Left hindlimb (tissue), 1 donor: ENCODE measurements at places on chromosomes 7 and 10.

DNA sequence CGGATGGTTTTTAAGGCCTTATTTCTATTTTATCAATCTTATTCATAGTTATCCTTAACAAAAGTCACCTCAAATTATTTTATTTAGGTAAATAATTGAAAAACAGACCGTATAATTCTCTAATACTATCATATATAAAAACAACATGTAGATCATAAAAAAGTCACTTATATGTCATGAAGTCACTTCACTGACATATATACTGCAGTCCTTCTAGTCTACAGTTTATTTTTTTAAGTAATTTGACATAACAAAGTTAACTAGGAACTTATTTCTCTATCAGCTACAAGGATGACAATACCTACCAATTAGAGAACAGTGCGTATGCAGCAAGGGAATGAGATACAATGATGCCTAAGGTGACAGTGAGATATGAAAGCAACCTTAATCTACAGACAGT lies 26.2 kb downstream of the JMJD1C start:
- DNase-seq, result no peak

DNA sequence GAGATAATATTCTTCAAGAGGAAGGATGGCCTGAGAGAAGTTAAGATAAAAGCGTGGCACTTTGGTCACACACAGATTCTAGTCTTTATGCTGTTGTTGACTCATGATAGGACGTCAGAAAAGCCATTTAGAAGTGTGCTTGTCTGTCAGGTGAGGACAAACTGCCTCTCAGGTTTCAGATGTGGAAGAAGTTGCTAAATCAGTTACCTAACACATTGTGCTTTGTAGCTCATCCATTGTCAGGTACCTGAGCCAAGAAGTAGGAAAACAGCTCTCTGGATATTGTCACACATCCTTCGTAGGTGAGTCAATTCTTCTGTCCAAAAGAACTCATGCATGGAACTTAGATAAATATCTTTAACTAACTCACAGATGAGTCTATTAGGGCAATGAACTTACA lies 49.5 kb upstream of the PHYHIPL start:
- DNase-seq, result no peak

DNA sequence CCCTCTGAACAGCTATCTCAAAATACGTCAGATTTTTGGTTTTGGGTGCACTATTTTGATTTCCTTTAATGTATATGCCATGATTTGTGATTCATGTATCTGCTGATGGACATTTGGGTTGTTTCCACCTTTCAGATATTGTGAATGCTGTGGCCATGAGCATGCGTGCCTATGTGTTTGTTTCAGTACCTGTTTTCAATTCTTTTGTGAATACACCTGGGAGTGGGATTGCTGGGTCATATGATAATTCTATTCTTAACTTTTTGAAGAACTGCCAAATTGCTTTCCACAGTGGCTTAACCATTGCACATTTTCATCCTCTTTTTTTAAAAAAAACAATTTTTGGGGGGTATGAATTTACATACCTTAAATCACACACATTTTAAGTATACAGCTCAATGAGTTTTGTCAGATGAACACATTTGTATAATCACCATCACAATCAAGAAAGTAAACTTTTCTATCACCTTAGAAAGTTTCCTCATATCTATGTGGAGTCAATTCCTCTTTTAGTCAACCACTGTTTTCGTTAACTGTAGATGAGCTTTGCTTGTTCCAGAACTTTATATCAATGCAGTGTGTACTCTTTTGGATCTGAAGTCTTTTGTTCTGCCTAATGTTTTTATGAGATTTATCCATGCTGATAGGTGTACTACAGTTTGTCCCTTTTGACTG lies 36.9 kb downstream of the CYP26A1 start:
- DNase-seq, result no peak

DNA sequence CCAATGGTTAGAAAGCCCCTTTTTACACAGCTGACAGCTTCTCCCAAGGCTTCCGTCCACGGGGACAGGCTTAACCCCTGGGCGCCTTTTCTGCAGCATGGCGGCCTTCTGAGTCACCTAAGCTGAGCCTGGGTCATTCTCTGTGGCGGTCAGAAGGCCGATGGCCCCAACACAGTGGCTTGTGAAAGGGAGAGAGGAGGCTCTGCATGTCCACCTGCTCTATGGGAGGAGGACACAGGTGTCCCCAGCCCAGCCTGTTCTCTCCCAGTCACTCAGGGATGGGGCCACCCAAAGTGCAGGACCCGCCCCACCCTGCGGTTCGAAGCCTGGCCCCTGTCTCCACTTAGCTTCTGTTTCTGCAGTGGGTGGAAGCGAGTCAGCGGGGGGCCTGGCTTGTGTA lies 20.4 kb upstream of the TTYH3 start:
- no peak for DNase-seq

DNA sequence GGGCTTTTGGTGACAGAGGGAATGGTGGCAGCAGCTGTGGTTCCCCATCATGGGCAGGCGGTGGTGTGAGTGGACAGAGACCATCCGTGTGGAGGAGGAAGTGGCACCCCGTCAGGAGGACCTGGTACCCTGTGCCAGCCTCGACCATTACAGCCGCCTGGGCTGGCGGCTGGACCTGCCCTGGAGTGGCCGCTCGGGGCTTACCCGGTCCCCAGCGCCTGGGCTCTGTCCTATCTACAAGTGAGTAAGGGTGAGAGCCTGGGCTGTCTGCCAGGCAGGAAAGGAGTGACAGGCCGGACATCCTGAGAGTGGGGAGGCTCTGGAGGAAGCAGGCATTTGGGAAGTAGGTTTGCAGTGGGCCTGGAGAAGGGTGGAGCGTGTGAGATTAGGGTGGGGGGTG lies 2.9 kb upstream of the ZNF467 start:
- DNase-seq, result no peak

DNA sequence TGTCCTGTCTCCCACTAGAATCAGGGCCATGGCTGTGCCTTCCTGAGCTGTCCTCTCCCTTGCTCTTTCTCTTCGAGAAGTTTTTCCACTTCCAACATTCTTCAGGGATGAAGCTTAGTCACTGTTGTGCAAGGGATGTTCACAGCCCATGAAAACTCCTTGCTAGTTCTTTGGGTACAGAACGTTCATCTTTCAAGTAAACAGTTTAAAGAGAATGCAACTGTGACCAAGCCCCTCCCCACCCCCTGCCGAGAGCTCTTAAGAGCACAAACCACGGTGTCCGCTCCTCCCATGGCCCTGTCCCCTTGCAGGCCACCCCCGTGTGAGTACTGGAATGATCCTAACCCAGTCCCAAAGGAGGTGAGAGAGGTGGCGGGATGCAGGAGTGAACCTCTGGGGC lies 161.1 kb upstream of the RHEB start:
- no peak for DNase-seq

- no peak for DNase-seq
Measured at GRCh38 chr7:113217314-113217713, 99.0 kb upstream of the SMIM30 start.

GRCh38 chr10:35572583-35572982 lies 32.6 kb upstream of the GJD4 start:
- no peak for DNase-seq

DNA sequence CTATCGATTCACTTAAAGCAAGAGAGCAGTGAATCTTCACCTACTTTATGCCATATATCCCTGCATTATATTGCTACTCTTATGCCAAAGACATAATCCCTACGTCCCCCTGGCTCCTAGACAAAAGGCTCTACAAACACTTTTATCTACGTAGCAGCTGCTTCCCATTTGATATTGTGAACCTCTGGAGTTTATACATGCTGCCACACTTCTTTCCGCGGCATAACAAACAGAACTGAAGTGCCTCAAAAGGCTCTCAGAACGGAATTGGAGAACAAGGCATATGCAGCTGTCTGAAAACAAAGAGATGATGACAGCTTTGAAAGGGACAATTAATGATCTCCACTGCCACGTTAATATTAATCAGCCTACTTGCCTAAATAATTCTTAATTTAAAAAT lies 985.6 kb upstream of the LRRN3 start:
- no peak for DNase-seq

- DNase-seq, result no peak
Measured at GRCh38 chr10:52135101-52135500, 179.0 kb upstream of the DKK1 start.

- no peak for DNase-seq
Measured at GRCh38 chr10:133292919-133293809, 15.5 kb downstream of the TUBGCP2 start.

- no peak for DNase-seq
Measured at GRCh38 chr10:130282492-130283218, 146.5 kb downstream of the GLRX3 start.

DNA sequence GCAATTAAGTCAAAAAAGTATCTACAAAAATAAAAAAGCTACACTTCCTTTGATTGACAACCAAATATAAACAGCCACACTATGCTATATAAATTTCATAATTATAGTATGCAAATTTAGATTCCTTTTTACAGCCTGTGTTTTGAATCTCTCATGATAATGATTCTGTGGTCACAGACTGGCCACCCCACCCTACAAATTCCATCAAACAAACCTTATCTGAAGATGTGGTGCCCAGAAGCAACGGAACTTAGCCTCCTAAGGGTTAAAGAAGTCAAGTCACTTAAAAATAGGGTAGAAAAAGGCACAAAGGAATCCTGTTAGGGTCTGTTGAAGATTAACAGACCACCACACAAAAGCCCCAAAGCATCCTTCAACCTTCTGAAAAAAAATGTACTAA lies 351.8 kb downstream of the INHBA start:
- DNase-seq, result no peak

DNA sequence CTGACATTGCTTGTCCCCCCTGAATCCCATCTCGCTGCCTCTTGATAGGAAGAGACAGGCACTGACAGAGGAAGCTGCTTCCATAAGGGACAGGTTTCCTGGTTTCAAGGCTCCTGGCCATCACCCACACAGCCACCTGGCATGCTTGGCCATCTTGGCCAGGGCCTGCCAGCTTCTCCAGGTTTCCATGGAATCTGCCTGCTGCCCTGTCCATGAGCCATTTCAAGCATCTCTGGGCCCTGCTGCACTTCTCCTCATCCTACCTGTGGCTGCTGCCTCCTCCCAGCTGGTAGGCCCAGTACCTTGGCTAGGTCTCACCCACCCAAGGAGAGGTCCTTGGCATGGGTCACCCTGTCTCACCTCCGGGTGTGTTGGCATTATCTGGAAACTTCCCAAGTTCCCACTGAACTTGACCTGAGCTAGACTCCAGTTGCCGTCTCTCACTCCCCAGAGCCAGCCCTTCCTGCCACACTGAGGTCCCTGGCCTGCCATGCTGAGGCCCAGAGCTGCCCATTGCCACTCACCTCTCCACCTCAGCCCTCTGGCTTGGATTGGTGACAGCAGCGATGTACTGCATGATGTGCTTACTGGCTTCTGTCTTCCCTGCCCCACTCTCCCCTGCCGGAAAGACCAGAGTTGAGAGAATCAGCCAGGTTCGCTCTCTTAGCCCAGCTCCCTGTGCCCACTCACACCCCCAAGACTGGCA lies 2.6 kb downstream of the MYO1G start:
- DNase-seq, result no peak

GRCh38 chr10:119346095-119346832 lies 138.9 kb downstream of the GRK5 start:
- peak; percentile 17 for DNase-seq

- DNase-seq, result no peak
Measured at GRCh38 chr7:71746006-71746405, 614.1 kb downstream of the GALNT17 start.

DNA sequence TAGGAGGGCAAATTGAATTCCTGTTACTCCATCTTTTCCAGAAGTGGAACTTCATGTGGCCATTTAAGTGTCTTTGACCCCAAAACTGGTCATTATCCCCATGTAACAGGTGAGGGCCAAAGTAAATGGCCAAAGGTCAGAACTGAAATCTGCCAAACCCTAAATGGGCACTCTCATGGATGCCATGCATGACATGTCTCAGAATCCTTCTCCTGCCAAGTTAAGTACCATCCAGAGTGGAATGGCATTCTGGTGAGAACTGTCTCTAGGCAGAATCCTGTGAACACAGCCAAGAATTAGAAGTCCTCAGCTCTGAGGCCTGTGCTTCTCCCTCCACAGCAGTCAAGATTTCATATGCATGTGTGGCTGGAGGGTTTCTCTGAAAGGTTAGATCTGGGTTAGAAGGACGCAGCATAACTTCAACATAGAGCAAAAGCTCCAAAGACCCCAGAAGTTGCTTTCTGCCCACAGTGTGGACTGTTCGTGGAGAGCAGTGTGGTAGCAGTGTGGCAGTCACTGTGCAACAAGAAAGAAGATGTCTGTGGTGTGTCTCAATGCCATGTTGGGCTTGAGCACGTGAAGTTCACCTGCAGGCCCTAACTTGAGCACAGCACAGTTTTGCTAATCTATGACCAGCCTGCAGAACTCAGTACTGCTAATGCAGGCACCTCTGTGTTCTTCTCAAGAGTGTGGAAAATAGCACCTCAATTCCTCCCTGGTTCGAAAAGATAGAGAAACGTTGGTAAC lies 121.3 kb downstream of the ADCY1 start:
- DNase-seq, result no peak

GRCh38 chr7:104206841-104207240 lies 972 bp downstream of the ORC5 start:
- no peak for DNase-seq

DNA sequence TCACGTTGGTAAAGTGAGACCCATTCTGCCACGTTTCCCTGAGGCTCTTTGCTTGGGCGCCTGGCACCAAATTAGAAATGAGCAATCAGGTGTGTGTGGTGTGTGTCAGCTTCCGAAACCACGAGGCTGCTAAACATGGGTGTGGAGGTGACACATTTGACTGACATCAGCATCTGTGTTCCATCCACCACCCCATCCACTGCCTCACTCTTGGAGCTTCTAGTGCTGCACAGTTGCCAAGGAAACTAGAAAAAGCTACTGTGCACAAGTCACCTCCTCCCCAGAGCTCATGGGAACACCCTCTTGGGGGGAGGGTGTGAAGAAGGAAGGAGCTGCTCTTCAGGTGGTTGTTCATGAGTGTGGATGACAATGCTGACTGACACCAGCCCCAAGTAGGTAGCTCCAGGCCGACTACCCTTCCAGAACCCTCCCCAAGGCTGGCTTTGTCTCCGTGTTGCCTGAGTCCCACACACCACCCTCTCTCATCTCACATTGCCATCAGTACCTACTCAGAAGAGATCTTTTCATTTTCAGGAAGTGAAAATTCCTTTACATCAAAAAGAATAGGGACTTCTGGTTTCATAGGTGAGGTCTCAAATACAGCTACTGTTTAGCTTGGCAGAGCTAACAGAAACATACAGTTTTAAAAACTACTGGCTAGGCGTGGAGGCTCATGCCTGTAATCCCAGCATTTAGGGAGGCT lies 152.2 kb downstream of the TMEM178B start:
- DNase-seq, result no peak

DNA sequence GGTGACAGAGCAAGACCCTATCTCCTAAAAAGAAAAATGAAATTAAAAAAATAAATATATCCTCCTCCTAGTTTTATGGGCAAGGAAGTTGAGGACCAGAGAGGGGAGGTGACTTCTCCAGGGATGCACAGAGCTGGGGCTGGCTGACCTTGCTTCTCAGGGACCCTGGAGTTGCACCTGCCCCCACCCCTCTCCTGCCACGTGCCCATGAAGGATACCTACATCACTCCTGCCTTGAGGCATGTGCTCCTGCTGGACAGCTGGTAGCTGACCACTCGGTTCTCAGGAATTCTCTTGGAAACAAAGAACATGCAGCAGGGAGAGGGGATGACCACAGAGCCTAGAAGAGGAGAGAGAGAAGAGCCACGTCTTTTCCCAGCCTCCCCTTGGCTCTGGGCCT lies 522 bp downstream of the CCL24 start:
- DNase-seq, result no peak
